ENCODE measurements at places on chromosomes 16 and 17. TPM values are rescaled to one million over a fixed set of nuclear protein-coding genes. Genes with fewer than 3 reads are reported as not detected.

DNA sequence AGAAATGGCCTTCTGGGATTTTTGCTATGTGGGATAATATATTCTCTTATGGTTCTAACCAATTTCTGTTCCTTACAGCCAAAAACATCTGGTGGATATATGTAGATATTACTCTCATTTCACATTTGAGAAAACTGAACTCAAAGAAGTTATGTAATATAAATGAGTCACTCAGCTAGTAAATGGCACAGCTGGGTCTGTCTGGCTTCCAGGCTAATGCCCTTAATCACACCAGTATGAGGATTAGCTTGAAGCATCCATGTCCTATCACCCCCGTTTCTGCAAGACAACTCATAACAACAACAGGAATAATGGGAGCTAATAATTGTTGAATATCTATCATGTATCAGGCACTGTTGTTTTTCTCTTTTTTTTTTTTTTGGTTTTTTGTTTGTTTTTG is 34.4 kb upstream of the USP7 start:
- no peak for ATAC-seq

PMP22 gene
- 261 TPM for total RNA-seq

GRCh38 chr17:55172612-55173011 is 92.1 kb upstream of the HLF start:
- ATAC-seq: no peak

DNA sequence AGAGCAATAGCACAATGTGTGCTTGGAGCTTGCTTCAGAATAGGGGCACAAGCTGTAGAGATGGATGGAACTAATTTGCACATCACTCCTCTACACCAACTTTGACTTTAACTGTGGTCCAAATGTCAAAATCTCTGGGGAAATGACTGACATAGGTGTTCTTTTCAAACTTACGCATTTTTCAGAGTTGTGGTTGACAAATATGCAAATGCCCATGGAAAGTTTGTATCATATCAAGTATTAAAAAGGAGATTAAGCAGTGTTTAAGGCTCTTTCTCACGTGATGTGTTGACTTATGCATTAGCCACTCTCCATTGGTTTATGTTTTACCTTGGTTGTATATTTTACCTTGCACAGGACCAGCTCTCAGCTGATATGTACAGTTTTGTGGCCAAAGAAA is 77.1 kb downstream of the ELAC2 start:
- no peak for ATAC-seq

GRCh38 chr16:30557707-30557956 is 542 bp downstream of the ZNF764 start:
- ATAC-seq: no peak

- ATAC-seq: peak; percentile 58
Observed at GRCh38 chr17:34171245-34171818, 83.8 kb upstream of the CCL2 start.

GRCh38 chr17:2244545-2245525 is 58.8 kb downstream of the SMG6 start:
- ATAC-seq: peak; percentile 84

FOXO3B gene
- total RNA-seq: 7.6 TPM

GRCh38 chr16:25064937-25065336 is 46.6 kb upstream of the LCMT1 start:
- ATAC-seq: no peak

- no peak for ATAC-seq
Observed at GRCh38 chr16:23498863-23499262, 11.4 kb downstream of the GGA2 start.

DNA sequence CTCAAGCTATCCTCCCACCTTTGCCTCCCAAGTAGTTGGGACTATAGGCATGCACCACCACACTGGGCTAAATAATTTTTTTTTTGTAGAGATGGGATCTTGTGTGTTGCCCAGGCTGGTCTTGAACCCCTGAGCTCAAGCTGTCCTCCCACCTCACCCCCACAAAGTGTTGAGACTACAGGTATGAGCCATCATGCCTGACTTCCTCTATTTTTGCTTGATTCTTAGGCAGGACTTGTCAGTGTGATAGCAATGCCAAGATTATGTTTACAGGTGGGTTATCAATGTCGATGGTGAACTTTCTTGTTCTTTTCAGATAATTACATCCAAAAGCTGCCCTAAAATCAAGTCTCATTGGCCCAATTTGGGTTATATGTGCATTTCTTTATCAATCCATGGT is 96.9 kb downstream of the HS3ST4 start:
- no peak for ATAC-seq

- ATAC-seq: no peak
Observed at GRCh38 chr17:65917560-65917959, 274.4 kb downstream of the CEP112 start.

KIFC3 gene
- total RNA-seq: 34.8 TPM

KRT16 gene
- 1.1 TPM for total RNA-seq

- no peak for ATAC-seq
Observed at GRCh38 chr16:78126662-78127061, 27.2 kb downstream of the WWOX start.

DNA sequence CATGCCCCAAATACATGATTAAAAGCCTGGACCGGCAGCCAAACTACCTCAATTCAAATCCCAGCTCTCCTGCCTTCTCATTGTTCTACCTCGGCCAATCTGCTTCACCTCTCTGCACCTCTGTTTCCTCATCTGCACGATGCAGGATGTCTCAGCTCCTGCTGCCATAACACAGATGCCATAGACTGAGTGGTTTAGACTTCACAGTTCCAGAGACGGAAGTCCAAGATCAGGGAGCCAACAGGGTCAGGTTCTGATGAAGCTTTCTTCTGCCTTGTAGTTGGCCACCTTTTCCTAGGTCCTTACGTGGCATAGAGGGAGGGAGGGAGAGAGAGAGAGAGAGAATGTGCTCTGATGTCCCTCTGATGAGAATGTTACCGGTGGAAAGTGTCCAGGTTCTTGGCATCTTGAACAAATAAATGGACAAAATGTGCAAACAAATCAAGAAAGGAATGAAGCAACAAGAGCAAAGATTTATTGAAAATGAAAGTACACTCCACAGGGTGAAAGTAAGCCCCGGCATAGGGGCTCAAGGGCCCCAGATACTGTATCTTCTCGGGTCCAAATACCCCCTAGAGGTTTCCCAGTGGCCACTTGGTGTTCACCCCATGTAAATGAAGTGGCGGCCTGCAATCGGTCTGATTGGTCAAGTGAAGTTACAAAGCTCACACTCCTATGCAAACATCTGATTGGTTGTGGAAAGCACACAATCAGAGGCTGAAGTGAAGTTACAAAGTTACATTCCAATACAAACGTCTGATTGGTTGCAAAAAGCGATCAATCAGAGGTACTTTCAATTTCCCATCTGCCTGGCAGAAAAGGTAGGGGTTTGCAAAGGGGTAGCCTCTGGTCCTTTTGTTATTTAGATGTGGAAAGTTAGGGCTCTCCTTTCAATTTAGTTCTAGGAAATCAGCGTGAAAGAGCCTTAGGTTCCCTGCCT is 43.3 kb upstream of the ZCCHC14 start:
- no peak for ATAC-seq

PLEKHH3 gene
- total RNA-seq: 13.7 TPM

TM4SF5 gene
- not detected for total RNA-seq

TPSD1 gene
- total RNA-seq: 2.8 TPM

PLEKHG4 gene
- total RNA-seq: 3.0 TPM

GRCh38 chr16:69927056-69927757 is 23.9 kb upstream of the CLEC18A start:
- peak; percentile 72 for ATAC-seq

MAPT gene
- 9.8 TPM for total RNA-seq

TOP2A gene
- 0.62 TPM for total RNA-seq

PRKCB gene
- total RNA-seq: 22.9 TPM

- no peak for ATAC-seq
Observed at GRCh38 chr16:22926105-22926751, 112.3 kb downstream of the HS3ST2 start.

HS3ST4 gene
- 0.12 TPM for total RNA-seq

ATAD5 gene
- total RNA-seq: 1.7 TPM

DNA sequence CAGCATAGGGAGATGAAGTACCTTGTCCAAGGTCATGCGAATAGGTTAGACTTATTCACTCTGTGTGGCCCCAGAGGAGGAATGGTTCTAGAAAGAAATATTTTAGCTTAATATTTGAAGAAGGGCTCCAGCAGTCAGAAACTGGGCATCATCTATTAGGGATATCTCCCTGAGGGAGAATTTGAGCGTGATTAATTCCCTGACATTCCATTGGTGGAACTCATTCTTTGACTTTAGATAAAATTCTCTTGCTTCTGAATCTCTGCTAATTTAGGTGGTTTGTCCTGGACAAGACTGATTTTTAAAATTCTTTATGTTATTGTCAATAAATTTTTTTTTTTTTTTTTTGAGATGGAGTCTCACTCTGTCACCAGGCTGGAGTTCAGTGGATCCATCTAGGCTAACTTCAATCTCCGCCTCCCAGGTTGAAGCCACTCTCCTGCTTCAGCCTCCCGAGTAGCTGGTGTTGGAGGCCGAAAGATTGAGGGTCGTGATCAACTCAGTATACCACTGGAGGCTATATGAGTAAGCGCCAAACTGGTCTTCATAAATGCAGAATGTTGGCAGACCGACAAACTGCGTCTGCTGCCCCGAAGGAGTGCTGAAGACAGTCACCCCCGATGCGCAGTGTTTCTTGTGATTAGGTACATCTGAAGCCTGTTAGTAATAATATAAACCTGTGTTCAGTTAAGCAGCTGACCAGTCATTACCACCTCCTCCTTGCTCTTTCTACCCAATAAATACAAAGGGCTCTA is 267.9 kb upstream of the HSBP1 start:
- ATAC-seq: no peak

GPR142 gene
- 1.1 TPM for total RNA-seq

ACBD4 gene
- total RNA-seq: 28.8 TPM

DNA sequence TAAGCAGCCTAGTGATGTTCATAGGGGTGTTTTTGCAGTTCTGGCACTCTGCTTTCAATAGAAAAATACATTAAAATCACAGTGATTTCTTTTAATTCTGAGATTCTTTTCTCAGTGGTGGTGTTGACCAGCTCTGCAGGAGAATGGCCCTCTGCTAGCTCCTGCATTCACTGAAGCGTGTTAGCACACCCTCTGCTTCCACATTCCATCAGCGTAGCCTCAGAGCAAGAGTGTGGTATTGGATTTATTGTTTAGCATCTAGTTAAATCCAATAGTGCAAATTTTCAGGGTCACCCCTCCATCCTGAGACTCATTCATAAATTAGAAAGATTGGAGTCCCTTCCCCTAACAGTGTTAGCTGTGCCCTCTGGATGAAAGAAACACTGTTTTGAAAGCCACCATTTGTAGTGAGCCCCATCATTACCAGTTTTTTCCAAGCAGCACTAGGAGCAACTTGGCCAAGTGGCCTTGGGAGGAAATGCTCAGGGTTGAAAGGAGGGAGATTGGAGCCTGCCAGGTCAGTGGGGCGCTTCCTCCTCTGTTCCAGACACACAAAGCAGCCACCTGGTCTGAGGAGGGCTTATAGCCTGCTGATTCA is 45.7 kb downstream of the B9D1 start:
- ATAC-seq: no peak

GRCh38 chr16:56233795-56234566 is 42.7 kb downstream of the GNAO1 start:
- ATAC-seq: no peak

ALKBH5 gene
- total RNA-seq: 123 TPM

DNA sequence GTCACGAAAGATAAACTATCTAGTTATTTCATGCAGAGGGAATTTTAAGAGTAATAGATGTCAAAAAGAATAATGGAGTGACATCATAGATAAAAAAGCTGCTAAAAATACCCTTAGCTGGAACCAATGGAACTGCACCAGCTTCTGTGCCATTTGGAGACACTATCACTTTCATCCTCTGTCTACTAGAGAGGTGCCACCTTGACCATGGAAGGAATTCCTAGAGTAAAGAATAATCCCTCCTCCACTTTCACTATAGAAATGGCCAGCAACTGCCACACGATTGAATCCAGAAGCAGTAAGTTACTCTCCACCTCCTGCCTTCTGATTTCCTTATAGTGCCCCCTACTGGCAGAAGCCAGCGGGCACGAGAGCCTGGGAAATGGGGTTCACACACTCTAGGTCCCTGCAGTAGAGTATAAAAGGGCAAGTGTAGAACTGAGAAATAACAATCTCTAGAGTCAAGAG is 2.8 kb upstream of the ALDH3A2 start:
- no peak for ATAC-seq

DNA sequence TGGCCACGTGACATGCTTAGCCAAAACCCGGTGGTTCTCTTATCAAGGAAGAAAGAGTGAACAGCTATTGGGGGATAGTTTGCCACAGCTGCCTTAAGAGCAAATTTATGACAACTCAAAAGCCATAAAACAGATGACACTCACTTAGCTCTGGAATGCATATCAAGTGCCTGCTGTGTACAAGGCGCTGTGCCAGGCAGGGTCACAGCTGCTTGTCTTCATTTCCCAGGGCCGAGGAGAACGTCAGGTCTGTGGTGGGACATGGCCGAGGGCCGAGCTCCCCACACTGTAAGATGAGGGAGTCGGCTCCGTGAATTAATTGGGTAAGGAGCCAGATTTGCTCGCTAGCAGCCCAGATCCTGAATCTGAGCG is 14.0 kb downstream of the EEF2K start:
- no peak for ATAC-seq

DNA sequence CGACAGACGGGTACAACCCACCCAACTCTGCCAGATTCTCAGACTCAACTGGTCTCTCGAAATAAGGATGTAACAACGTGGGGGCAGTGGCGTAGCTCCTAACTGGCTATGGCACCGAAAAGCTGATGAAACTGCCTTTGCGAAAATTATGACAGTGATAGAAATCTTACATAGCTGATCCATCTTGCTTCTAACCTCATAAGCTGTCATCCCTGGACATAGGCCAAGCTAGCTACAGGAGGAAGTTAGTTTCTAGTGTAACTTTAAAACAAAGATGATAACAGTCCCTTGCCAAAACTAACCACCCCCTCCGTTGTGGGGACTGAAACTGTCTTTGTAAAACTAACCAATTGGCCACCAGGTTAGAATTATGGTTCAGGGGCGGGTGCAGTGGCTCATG is 220.1 kb downstream of the SLC39A11 start:
- ATAC-seq: no peak

DNA sequence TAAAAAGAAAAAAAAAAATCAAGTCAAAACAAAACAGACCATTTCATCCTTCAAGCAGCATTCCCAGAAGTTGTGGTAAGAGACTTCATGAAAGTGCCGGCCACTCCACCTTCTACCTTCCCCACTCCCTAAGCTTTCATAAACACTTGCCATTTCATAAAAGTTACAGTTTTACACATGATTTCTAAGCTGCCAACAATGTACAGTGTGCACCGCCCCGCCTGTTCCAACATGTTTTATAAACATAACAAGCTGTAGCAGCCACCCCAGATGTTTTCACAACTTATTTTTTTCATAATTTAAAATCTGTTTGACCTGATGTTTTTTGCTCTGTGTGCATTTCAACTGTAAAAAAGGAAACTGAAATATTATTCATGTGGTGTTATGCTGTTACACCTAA is 608.1 kb downstream of the TOX3 start:
- no peak for ATAC-seq

All from gastroesophageal sphincter (tissue), 4 donors.